ENCODE measurements at places on chromosomes 7 and 10.

DNA sequence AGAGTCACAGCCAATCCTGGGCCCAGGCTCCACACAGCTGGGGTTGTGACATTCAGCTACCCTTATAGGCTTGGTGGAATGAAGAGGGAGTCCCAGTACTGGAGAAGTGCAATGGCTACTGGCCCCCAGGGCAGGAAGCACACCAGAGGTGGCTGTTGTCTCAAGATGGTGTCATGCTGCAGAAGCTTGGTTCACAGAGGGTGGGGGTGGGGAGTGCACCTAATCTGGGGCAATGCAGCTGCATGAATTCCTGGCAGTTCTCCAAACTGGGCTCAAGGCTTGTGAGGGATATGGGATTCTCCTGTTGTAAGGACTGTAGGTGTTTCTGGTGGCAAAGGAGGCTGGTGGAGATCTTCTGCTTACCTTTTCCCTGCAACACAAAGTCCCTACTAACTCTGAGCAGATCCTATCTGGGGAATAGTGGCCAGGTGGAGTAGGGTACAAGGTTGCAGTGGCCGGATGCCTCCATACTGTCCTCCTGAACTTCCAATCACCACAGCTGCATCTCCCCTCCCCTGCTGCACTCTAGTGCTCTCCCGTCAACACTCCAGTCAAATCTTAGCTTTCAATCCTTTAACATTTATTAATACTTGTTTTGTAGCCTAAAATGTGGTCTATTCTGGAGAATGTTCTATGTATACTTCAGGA is 27.4 kb upstream of the PLA2G12B start:
- DNase-seq: no peak

DNA sequence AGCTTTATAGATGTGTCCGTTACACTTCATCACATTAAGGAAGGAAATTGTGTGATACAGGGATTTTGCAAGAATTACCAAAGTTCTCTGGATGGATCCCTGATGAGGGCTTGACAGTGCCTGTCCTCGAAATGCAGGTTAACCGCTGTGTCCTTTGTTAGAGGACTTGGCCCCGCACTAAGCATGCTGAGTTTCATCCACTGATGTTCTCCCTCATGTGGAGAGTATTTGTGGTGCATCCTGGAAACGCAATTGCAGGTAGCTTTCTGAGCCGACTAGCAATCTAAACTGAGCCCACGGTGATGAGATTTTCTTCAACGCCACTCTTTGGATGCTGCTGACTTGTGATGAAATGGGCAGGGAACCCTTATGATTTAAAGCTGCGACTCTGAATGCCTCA is 71.9 kb upstream of the STK17A start:
- DNase-seq: no peak

DNA sequence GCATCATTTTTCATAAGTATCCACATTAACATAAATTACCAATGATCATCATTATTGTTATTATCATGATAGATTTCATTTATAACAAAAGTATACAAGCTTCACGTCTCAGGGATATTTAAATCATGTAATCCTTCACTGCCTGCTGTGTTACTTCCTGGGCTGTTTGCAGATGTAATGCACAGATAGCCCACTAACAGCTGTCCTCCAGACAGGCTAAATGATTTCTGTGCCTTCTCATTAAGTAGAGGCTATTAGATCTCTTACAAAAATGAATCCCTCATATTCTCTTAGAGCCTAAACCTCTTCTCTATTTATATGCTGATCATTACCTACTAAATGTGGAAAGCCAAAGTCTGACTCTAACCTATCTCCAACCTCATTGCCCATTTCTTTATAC is 9.3 kb downstream of the PCLO start:
- DNase-seq: no peak

- DNase-seq: no peak
Observed at GRCh38 chr10:111265341-111265740, 188.5 kb downstream of the ADRA2A start.

- DNase-seq: no peak
Observed at GRCh38 chr7:101699881-101700823, 71.1 kb upstream of the MYL10 start.

DNA sequence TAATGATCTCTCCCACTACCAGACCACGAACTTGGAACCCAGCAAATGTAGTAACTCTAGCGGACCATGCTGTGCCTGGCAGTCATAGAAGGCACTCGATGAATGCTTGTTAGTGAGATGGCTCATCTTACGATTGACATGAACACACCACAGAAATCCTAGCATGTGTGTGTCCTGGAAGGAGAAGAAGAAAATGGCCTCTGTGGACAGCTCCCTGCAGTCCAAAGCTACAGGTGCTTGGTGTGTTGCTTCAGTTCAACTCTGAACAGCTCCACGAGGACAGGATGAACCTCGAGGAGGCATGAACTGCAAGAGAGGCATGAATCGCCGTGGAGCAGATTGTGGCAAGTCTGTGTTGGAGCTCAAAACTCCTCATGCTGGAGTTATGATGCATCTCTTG is 93.5 kb downstream of the KLF6 start:
- no peak for DNase-seq

DNA sequence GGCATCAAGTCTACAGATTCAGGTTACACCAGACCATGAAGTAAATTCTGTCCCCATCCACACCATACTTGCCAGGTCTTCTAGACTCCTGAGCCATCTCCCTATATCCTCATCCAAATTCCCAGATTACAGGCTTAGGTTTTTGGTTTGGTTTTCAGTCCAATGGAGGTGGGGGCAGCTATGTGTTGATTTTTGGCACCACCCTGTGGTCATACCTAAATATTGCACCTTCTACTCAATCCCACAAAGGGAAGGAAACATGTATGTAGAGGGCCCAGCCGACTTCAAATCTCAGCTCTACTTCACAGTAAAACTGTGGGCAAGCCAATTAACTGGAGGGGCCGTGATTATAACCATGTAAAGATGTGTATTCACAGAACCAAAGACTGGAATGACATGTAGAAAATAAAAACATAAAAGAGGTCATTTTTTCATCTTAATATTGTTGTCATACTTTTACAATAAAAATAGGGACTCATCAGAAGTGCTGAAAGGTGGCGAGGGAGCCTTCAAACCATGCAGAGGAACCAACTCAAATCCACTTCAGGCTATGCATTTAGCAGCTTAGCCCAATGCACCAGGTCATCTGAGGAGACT is 19.8 kb downstream of the ERCC6 start:
- peak; percentile 33 for DNase-seq

DNA sequence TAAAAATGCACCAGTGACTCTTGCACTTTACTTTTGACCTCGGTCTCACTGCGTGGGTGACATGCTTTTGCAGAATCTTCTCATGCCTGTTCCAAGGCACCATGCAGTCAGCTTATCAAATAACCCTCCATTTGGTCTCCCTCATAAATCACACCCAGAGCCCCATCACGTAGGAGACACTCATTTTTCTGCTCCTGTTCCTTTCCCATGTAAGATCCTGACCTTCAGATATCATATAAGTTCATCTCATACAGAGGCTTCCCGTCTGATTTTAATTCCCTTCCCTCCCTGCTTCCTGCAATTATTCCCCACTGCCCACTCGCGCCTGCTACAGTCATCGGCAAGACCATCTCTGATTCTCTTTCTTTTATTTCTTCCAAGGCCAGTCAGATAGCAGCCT is 1226.3 kb upstream of the AUTS2 start:
- DNase-seq: no peak

- peak; percentile 64 for DNase-seq
Observed at GRCh38 chr7:100407285-100408180, 21.0 kb downstream of the ZCWPW1 start.

DNA sequence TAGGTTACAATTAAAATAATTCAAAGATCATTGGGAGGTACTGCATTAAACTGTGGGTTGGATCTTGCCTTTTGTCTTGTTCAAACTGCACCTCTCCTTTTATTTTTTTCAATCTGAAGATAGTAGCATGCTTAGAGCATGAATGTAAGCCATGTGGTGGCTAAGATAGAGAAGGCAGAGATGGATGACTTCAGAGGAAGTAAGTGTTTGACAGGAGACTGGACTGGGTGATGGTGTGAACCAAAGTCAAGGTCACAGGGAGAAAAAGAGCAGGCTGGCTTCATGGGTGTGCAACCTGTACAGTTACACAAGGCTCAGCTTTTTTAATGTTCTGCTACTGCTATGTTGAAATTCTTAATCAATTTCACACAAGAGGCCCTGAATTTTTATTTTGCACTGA is 85.6 kb downstream of the ZEB1 start:
- DNase-seq: no peak

- DNase-seq: no peak
Observed at GRCh38 chr10:126208726-126209302, 179.5 kb downstream of the ADAM12 start.

- no peak for DNase-seq
Observed at GRCh38 chr7:137354961-137355360, 11.4 kb upstream of the PTN start.

GRCh38 chr10:96695366-96695765 is 24.9 kb downstream of the PIK3AP1 start:
- no peak for DNase-seq

GRCh38 chr10:59079386-59080226 is 96.8 kb upstream of the PHYHIPL start:
- no peak for DNase-seq

- peak; percentile 55 for DNase-seq
Observed at GRCh38 chr10:72337039-72337629, 17.6 kb downstream of the DNAJB12 start.

DNA sequence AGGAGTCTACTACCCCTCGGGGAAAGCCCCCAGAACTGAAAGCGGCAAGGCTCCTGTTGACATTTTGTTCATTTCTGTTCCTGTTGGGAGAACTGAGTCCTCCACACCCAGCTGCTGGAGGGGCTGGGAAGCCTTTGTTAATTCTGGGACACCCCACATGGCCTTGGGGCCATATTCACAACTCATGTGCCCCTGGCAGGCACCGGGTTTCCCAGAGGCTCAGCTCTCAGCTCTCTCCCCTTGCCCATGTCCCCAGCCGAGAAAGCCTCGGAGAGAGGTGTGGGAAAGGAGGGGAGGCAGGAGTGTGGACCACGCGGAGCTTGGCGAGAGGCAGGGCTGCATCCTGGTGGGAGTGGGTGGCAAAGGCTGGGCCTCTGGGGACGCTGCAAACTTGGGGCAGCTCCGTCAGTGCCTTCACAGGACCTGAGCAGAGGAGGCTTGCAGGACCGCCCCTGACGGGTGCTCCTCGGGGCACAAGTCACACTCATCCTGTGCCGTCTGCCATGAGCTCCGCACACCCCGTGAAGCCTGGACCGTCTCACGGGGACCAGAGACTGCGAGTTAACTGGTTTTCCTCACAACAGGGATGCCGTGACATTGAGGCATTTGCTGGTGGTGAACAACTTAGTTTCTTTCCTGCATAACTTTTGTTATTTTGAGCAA is 140.9 kb downstream of the DNAJB6 start:
- peak; percentile 17 for DNase-seq

- no peak for DNase-seq
Observed at GRCh38 chr7:19404912-19405329, 259.7 kb upstream of the FERD3L start.

- DNase-seq: no peak
Observed at GRCh38 chr7:137306748-137307147, 36.8 kb downstream of the PTN start.

- no peak for DNase-seq
Observed at GRCh38 chr10:105071980-105072379, 430.9 kb downstream of the SORCS3 start.

GRCh38 chr7:94378356-94378755 is 16.3 kb upstream of the COL1A2 start:
- DNase-seq: no peak

- peak; percentile 59 for DNase-seq
Observed at GRCh38 chr10:73644015-73644743, 2.9 kb upstream of the MYOZ1 start.

- DNase-seq: no peak
Observed at GRCh38 chr7:12422554-12423320, 19.1 kb upstream of the VWDE start.

GRCh38 chr7:38600741-38601140 is 30.4 kb downstream of the AMPH start:
- DNase-seq: no peak

GRCh38 chr7:118657391-118658005 is 433.0 kb downstream of the ANKRD7 start:
- no peak for DNase-seq

DNA sequence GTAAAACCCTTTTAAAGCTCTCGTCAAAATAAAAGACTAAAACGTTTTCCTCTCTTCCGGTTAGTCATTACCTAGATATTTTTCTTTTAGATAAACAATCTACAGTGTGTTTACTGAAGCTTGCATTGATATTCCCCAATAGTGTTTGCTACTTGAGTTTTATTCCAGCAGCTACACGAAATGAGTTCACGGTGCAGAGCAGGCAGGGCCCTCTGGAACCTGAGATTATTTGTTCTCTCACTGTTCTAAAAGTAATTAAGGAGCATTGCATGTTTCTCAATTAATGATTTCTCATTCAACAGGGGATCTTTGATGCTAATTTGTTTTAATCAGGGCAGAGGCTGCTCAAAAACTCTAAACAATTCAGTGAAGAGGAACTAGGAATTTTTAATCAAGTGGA is 319.7 kb downstream of the GFRA1 start:
- no peak for DNase-seq

DNA sequence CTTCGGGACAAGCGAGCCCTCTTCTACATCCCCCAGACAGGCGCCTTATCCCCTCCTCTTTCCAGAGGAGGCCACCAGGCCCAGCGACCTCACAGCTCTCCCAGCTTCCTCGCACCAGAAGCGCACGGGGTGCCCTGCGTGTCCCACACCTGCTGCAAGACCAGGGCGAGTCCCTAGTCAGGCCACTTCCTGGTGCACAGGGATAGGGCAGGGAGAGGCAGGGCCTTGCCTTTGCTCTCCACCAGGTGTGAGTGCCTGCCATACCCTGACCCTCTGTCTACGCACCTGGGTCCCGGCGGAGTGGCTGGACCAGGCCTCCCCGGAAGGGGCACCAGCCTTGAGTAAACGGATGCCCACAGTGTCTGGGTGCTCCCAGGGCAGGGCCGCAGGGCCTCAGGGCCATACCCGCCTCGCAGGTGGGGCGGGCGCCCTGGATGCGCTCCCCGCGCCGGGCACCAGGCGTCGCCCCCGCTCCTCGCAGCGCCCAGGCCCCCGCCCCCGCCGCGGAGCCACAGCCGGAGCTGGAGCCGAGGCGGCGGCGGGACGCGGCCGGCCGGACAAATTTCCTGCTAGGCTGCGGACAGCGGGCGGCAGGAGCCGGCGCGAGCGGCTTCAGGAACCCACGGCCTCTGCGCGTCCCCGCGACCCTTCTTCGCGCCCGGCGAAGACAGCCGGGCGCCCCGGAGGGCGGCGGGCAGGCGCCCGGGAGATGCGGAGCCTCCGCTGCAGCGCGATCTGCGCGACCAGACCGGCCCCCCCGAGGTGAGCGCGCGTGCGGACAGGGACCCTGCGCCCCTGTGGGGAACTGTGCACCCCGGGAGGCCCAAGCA is at the start of gene PTPRE:
Gene PTPRE (plus strand): TSS at position 556 of the 830 bp plus-strand sequence. CDS start 133,779 bp downstream, outside the sequence.
- DNase-seq: peak; percentile 45
